Femur (tissue), 1 donor: ENCODE measurements at places on chromosomes 7 and 10.

- no peak for DNase-seq
Observed at GRCh38 chr10:49742683-49743463, 19.2 kb downstream of the OGDHL start.

GRCh38 chr7:74015670-74016069 lies 12.3 kb upstream of the ELN start:
- no peak for DNase-seq

DNA sequence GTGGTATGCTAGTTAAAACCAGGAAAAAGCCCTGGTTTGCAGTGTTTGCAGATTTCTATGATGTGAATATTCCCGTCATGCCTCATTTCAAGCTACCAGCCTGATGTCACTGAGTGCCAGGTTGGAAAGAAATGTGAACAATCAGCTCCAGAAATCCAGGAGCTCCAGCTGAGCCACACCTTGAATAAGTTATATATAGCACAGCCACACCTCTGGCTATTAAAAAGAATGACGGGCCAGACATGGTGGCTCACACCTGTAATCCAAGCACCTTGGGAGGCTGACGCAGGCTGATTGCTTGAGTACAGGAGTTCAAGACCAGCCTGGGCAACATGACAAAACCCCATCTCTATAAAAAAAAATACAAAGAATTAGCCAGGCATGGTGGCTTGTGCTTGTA lies 18.7 kb upstream of the SLF2 start:
- DNase-seq = no peak

GRCh38 chr7:28672397-28672797 lies 260.1 kb downstream of the CREB5 start:
- DNase-seq = no peak

- DNase-seq = no peak
Observed at GRCh38 chr7:134327896-134328295, 11.2 kb upstream of the SLC35B4 start.

- DNase-seq = no peak
Observed at GRCh38 chr7:53413021-53413420, 377.6 kb downstream of the POM121L12 start.

- DNase-seq = no peak
Observed at GRCh38 chr10:16184096-16184597, 252.7 kb upstream of the PTER start.
